Astrocyte (in vitro differentiated cells and primary cell): ENCODE measurements at places on chromosomes 1 and 21. TPM values are rescaled to one million over a fixed set of nuclear protein-coding genes. Genes with fewer than 3 reads are reported as not detected.

DNA sequence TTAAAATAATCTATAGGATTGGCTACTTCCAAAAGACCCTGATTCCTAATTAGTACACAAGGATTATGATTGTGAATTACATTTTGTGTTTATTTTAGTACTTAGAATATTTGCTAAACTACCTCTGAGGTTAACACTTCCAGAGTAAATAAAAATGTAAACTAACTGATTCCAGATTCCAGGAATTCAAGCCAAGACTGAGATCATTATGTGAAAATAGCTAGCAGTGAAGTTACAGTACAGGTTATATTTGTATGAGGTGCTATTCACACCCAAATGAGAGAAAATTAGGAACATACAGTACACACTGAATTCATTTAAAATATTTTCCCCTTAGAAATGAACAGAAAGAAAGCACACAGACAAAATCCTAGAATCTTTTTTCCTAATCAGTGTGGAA lies 28.8 kb downstream of the TTLL7 start:
- DNase-seq: no peak

DNA sequence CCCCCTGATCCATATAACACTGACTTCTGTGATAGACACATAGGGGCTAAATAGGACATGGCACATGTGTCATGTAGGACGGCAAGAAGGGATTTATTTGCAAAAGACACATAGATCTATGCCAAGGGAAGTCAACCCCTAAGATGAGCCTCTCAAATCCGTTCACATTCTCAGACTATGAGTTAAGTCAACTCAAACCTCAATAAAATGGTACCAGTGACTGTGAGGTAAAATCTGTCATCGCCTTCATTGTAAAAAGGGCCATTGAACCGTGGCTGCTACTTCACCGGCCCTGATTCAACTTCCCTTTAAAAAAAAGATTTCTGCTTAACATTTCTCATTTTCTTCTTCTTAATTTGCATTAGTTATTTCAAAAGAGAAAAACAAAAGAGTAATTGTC lies 144.0 kb downstream of the ZNF281 start:
- no peak for DNase-seq

DNA sequence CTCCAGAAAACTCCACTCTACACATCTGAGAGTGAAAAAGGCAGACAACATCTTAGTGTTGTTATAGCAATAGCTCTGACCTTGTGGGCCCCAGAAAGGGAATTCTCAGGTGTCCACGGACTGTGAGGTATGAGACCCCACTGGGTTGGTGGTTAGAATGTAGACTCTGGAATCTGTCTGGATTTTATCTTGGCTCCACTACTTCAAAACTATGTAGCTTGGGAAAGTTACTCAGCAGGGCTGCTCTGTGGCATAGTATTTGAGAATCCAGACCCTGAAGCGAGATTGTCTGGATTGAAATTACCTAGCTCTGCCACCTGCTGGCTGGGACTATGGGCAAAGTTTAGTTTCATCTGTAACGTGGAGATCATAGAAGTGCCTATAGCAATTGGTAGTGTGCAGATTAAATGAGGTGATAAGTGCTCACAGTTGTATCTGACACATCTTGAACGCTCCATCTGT lies 25.8 kb downstream of the PRDM2 start:
- DNase-seq: peak; percentile 79

- no peak for DNase-seq
Observed at GRCh38 chr1:71921935-71922559, 360.3 kb downstream of the NEGR1 start.

GRCh38 chr1:16318555-16318954 lies 33.7 kb downstream of the FBXO42 start:
- DNase-seq: no peak

- DNase-seq: peak; percentile 67
Observed at GRCh38 chr1:107138767-107139445, 1.9 kb upstream of the NTNG1 start.

DNA sequence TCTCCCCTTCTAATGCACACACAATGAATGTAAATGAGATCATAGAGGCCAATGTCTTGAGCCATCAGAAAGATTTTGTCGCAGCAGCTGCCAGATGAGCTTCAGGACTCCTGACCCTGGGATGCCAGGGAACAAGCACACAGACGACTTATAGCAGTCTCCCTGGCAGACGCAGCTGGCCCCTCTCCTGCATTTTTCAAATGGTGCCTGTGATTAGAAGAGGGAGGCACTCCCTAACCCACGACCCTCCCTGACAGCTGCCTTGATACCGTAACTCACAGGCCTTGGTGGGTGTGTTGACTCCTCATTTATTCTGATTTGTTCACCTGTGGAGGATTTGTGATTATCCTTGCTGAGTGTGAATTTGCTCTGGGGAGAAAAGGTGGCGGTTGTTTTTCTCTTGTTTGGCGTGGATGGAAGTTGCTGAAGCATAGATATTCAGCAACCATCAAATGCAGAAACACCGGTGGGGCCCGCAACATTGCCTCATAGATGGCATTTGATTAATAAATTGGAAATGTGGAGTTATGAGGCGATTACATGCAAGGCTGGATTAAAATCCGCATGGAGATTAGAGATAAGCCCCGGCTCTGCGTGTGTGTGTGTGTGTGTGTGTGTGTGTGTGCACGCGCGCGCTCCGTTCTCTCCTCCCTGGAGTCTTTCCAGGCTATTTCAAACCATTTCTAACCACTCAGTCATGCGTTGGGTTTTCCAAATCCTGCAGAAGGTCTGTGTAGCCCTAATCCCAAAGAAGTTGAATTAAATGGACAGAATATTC lies 2.1 kb upstream of the RD3 start:
- DNase-seq: no peak

DNA sequence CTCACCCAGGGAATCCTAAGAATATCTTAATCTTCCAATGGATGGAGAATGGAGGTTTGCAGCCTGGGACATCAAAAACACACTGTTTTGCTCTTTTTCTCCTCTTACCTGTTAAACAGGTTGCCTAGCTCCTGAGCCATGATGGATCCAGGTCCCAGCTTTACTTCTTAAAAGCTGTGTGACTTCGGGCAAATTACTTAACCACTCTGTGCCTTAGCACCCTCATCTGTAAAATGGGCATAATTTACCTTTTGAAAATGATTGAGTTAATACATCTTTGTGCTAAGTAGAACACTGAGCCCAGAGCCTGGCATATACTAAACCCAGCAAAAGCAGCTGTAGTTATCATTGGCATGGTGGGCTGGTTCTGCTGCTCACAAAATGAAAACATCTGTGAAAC lies 10.2 kb downstream of the COQ8A start:
- no peak for DNase-seq

DNA sequence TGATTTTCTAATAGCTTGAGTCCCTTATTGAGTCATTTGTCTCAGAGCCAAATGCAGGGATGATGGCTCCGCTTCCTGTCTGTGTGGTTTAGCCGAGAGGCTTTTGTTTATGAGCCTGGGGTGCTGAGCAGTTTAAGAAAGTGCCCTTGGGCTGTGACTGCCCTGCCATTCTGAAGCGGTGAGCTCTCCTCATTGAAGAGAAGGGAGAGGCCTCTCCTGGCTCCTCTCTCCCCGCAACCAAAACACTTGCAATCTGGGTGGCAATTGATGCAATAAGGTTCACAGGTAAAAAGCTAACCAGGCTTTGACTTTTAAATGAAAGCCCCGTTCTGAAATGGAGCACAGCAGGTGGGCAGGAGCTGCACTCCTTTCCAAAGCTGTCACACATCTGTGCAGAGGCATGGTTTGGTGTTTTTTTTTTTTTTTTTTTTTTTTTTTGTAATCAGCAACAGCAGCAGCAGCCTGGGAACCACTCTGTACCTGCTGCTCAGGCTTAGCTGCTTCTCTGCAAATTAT lies 403.7 kb downstream of the SIPA1L2 start:
- DNase-seq: peak; percentile 73

DNA sequence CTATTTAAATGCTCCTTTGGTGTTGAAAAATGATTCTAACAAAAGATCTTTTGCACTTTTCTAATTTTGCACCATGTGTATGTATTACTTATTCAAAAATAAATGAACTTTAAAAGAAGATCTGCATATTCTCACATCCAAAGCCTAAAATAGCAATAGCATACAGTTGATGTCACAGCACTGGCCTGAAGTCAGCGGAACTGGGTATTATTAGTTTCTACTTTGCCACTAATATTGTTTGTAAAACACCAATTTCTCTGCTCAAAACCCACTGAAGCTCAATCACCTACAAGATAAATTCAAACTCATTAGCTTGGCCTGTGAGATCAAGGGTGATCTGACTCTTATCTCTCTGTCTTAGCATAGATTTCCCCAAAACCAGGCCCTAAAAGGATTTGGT lies 34.5 kb upstream of the BCAR3 start:
- DNase-seq: no peak

GRCh38 chr21:46022551-46023525 lies 41.3 kb downstream of the COL6A1 start:
- no peak for DNase-seq

DNA sequence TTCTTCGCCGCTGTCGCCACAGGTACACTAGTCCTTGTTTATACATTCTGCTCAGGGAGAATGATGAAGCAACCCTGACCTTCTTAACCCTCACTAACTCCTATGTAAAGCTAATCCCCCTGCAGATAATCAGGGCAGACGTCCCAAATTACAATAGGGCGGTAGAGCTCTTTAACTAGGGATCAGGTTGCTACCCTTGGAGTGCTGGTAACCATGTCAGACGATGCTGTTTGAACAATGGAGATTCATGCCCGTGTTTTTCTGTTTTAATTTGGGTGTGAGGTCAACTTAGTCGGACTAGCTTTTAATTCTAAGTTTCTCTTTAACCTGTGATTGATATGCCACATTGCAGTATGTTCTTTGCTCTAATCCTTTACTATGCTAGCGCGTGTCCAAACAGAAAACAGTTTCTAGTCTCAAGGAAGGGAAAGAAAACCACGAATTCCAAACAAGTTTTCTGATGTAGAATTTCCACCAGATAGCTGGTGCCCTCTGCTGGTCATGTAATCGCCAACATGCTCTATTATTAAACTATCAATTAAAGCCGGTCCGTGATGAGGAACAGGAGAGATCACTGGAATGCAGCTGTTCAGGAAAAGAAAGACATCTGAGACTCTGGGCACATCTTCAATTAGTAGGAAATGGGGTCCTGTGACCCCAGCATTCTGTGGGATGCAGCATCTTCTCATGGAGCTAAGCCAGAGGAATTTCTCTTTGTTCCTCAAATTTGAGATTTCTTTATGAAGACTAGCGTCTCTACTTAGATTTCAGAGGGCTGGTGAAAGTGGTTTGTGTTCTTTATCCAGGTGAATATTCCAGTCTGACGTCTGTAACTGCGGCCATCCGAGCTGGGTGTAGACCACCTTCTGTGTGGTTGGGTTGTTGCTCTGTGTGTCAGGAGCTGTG lies 18.3 kb upstream of the VAMP3 start:
- peak; percentile 39 for DNase-seq

- DNase-seq: peak; percentile 72
Observed at GRCh38 chr1:28343405-28343804, 14.6 kb downstream of the MED18 start.

DNA sequence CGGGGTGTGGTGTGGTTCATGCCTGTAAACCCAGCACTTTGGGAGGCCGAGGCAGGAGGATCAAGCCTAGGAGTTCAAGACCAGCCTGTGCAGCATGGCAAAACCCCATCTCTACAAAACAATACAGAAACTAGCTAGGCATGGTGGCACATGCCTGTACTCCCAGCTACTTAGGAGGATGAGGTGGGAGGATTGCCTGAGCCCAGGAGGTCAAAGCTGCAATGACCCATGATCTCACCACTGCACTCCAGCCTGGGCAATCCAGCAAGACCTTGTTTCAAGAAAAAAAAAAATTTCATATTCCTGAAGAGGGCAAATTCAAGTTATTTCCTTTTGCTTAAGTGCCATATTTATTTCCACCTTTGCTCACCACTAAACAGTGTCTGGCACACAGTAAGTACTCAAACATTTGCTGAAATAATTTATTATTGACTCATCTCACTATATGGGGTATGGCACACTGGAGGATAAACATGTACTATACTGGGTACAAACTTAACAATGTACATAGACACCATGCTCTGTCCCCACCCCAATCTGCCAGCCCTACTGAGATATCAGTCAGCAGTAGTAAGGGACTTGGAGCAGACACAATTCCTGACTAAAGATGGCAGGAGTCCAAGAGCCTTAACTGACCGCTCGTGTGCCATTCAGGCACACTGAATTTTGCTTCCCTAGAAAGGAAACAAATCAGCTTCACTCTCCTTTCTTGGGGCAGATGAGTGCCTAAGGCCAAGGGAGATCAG lies 15.5 kb downstream of the MEAF6 start:
- DNase-seq: peak; percentile 41

- no peak for DNase-seq
Observed at GRCh38 chr1:95168761-95169351, 51.7 kb downstream of the TLCD4 start.

DNA sequence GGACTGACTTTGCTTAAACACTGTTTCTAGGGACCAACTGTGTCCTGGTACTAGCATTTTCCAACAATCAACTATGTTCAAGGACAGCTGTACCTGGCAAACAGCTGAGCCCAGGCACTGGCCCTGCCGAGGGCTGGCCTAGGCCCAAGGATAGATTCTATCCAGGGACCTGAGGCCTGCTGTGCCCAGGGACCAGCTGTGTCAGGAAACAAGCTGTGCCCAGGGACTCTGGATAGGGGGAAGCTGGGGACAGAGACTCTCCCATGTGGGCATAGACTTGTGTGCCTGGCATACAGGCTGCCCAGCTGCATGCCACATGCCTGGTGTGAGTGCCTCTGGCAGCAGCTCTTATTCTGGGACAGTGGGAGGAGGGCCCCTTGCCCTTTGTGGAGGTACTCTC lies 38.1 kb upstream of the POU3F1 start:
- DNase-seq: no peak

GRCh38 chr1:245621589-245621988 lies 466.8 kb downstream of the KIF26B start:
- DNase-seq: peak; percentile 15

- no peak for DNase-seq
Observed at GRCh38 chr1:84062496-84062895, 63.6 kb upstream of the TTLL7 start.

DNA sequence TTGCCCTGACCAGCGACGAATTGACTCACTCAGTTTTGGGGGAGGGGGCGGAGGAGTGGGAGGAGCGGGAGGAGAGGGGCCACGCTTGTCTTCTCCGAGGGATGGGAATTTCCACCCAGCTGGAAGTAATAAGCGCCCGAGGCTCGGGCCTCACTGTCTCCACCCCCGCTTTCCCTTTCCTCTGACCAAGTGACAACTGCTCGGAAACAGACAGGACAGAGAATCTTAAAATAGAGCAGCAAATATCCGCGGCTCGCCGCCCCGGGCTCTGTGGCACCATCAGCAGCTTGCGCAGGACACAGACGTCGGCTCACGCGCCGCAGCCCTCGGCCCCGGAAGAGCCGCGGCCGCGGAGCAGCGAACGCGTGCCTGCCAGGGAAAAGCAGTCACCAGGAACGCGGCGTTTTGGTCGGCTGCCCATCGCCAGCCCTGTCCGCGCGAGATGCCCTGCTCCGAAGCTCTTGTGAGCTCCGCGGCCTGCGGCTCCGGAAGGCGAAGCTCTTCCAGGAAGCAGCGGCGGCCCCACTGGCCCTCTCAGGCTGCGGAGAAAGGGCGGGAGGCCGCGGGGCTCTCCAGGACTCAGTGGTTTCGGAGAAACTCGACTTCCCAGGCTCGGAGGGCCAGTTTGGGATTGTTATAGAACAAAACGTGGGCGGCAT lies 10.7 kb upstream of the RGS16 start:
- peak; percentile 73 for DNase-seq

DLGAP3 gene
- total RNA-seq: 1.6 and 2.7 TPM in 2 replicates

ZNF672 gene
- 16.2 and 20.6 TPM in 2 replicates for total RNA-seq

OR2L2 gene
- total RNA-seq: not detected in 2 replicates

CRP gene
- total RNA-seq: not detected in 2 replicates

KRTAP19-3 gene
- not detected in 2 replicates for total RNA-seq

NR0B2 gene
- total RNA-seq: not detected in 2 replicates

MAB21L3 gene
- total RNA-seq: 0.34 and 0.38 TPM in 2 replicates

CLDN8 gene
- total RNA-seq: not detected in 2 replicates

SLC44A5 gene
- 1.6 and 2.2 TPM in 2 replicates for total RNA-seq

OPRD1 gene
- total RNA-seq: 0.79 and 1.2 TPM in 2 replicates

MAP1LC3C gene
- 3.4 and 9.9 TPM in 2 replicates for total RNA-seq
